BJ (cell line): ENCODE measurements at places on chromosomes 4 and X. TPM values are rescaled to one million over a fixed set of nuclear protein-coding genes. Genes with fewer than 3 reads are reported as not detected.

Gene ESX1
- polyA plus RNA-seq: not detected in 2 replicates

DNA sequence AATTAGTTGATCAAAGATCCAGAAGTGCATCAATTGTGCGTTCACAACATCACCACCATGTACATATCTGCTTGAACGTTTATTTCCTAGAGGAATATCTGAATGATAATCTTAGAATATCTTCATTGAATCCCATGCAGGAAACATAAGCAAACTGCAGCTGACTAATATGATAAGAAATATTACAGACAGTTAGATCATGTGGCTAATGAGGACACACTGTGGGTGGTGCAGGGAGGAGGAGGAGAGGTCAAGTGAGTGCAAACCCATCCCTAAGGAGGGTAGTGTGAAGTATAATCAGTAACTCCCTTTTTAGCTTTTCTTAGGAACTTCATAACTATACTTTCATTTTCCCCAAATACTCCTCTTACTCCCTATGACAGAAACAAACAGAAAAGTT lies 58.3 kb upstream of the HPGD start:
- DNase-seq: no peak

DNA sequence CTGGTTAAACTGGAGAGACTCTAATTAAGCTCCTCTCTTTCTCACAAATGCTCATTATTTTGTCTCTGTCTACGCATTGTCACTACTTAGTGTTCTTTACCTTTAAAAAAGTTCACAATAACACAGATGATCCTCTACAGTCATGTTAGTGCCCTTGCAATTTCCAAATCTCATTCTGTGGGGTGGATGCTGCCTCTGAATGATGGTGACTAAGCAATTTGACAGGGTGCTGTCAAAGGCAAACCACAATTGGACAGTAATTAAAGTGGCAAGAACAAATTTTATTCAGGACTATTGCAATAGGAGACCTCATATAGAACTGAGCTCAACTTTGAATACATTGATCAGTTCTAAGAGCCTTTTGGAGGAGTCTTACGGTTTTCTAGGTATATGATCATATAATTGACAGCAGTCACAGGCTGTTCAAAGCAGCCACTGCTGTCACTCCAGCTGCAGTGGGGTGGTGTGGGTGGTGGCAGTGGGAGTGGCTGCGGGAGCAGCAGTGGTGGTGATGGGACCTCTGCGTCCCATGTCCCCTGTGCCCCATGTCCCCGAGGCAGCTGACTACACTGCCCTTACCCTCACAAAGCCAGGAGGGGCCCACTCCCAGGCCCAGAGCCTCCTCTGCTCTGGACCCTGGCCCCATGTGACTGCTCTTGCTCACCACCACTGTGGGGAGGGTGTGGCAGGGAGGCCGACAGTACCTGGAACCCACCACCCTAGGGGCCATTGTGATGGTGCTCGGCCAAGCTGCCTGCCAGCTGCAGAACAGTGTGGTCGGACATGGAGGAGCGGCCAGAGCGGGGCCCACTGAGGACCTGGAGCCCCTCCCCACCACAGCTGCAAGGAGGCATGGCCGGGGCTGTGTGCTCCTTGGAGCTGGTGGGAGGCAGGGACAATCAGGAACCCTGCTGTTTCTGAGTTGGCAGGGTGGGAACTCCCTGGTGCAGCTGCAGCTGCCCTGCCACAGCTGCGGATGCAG lies 30.4 kb upstream of the PAGE1 start:
- DNase-seq: no peak

DNA sequence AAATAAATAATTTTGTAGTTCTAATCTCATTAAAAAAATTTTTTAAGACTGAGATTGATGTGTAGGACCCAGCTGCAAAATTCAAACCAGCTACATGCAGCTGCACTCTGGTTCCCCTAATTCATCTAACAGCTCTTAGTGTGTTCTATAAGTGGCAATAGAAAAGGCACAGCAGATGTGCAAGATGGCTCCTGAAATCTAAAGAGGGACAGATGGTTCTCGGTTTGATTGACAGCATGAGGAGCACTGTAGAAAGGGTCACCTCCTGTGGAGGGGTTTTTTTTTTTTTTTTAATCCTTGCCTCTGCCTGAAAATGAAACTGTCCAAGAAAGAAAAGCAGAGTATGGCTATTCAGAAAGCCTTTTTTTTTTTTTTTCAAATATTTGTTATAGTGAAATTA lies 16.9 kb upstream of the OCIAD1 start:
- no peak for DNase-seq

GRCh38 chr4:55075823-55076716 lies 49.3 kb downstream of the KDR start:
- DNase-seq: no peak

DNA sequence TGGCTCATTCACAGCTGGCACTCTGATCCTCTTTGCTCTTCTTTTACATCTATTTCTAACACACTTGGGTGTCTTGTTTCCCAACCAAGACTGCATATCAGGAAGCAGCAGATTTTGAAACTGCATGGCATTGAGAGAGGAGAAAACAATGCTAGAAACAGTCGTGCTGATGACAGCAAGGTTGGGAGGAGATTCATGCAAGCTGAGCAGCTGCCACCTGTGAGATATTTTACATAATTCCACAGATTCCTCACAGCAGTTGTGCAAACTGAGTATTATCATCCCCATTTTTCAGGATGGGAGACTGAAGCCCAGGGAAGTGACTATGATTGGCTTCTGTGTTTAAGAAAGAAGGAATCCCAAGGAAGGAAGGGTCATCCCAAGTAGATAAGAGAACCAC lies 105.0 kb downstream of the SLC2A9 start:
- no peak for DNase-seq

DNA sequence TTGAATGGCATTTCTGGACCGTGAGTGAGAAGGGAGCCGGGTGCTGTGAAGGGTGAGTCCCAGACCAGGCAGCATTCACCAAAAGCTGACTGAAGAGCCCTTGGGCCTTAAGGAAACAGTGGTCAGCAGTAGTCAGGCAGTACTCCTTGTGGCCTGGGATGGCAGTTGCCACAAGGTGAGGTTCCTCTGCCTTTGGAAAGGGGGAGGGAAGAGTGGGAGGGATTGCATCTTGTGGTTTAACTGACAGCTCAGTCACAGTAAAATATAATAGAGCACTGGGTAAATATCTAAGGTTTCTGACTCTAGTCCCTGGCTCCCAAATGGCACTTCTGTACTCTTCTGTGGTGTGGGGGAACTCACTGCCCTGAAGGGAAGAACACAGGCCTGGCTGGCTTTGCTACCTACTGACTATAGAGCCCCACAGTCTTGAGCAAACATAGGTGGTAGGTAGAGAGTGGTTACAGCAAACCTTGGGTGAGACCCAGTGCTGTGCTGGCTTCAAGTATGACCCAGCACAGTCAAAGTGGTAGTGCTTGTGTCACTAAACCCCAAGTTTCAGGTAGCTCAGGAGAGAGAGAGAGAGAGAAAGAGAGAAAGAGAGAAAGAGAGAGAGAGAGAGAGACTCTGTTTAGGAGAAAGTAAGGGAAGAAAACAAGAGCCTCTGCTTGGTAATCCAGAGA lies 154.2 kb downstream of the TEX11 start:
- no peak for DNase-seq

GRCh38 chrX:104522386-104522785 lies 43.6 kb upstream of the IL1RAPL2 start:
- no peak for DNase-seq
